CD8-positive, alpha-beta T cell (primary cell): ENCODE measurements at places on chromosomes 3 and 15.

- no peak for DNase-seq
Observed at GRCh38 chr3:102361101-102361500, 73.7 kb upstream of the ZPLD1 start.

DNA sequence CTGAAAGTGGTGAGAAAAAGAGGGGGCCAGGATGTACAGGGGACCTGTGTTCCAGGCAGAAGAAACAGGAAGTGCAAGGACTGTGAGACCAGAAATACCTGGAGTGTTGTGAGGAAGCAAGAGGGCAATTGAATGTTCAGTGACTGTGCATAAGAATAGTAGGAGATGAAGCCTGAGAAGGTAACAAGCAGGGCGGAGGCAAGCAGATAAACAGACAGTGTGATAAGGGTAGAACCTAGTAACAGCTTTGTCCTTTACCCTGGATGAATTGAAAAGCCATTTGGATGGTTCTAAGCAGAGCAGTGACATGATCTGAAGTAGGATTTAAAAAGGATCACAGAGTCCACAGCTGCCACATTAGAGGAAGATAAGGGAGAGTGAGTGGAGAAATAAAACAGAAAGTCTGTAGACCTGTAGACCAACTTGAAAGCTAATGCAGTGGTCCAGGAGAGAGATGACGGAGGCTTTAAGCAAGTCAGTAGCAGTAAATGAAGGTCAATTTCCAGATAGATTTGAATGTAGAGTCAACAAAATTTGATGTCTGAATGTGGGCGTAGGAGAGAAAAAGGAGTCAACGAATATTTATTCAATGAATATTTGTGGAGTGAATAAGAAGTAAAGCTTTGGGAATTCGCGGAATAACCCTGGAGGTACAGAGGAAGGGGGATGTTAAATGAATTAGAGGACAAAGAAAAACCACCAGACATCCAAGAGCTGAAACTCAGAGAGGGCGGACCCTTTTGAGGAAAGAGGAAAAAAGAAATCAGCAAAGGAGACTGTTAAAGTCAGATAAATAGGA is 4.2 kb upstream of the PLOD2 start:
- no peak for DNase-seq

DNA sequence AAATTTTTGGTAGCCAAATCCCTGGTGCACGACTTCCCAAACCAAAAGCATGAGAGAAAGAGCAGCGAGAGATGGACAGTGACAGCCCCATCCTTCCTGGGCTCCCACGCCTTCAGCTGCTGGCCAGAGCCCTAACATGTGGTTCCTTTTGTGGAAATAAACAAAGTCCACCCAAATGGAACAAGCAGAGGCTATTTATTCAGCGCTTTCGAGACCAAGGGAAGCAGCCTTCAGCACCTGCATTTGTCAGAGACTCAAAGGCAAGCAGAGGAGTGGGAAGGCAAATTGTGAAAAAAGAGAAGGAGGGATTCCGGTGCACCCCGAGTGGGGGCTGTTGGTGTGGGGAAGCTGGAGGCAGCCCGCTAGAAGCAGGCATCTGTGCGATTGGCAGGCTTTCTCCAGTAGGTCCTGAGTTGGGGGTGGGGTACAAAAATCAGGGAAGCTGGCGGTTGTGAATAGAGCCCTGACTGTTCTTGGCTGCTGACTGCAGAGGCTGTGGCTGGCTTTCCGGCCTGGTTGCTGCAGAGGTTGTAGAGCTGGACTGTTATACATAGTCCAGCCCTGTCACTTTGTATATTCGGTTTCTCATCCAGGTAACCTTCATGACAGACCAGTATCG is 427.2 kb downstream of the OCA2 start:
- no peak for DNase-seq

- DNase-seq = no peak
Observed at GRCh38 chr15:49855917-49856637, 235.2 kb downstream of the DTWD1 start.

- DNase-seq = no peak
Observed at GRCh38 chr3:45343947-45344346, 44.4 kb upstream of the LARS2 start.

DNA sequence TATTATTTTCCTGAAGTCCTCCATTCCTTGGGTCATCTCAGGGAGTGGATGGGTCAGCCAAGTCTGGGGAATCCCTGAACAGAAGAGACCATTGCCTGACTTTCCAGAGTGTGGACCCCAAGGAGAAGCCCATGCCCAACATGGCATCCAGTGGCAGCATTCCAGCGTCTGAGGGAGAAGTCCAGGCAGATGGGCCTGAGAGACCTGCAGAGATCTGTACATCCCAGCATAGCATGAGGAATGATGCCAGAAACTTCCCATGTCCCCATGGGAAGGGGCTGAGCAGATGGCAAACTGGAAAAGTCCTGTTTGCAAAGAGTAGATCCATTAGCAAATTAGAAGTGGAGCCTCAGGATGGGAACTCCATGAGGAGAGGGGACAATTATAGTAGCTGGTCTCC is 17.6 kb upstream of the COLQ start:
- DNase-seq = no peak

GRCh38 chr3:97417-98258 is 98.9 kb upstream of the CHL1 start:
- DNase-seq = no peak

GRCh38 chr3:49756036-49756435 is 30.3 kb downstream of the IP6K1 start:
- no peak for DNase-seq

- DNase-seq = no peak
Observed at GRCh38 chr3:152376351-152377183, 107.8 kb downstream of the MBNL1 start.

- peak; percentile 72 for DNase-seq
Observed at GRCh38 chr15:41661518-41662225, 1.5 kb downstream of the MGA start.

GRCh38 chr3:14871456-14872200 is 52.9 kb downstream of the FGD5 start:
- no peak for DNase-seq

DNA sequence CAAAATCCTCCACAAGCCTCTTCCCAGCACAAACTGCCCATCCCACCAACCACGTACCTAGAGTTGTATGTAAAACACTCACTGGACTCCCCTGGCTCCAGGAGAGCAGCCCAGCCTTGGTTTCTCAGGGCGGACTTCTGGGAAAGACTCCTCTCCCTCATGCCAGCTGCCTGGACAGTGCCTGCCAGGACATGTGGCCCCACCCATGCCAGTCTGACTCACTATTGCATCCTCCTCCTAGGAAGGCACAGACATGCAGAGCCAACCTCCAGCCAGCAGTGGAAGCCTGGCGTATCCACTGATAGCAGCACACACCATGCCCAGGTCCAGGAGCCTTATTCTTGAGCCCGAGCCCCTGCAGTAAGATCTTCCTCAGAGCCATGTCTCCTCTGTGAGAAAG is 8.6 kb downstream of the PKM start:
- no peak for DNase-seq

- DNase-seq = no peak
Observed at GRCh38 chr3:67016522-67017080, 18.5 kb downstream of the KBTBD8 start.

DNA sequence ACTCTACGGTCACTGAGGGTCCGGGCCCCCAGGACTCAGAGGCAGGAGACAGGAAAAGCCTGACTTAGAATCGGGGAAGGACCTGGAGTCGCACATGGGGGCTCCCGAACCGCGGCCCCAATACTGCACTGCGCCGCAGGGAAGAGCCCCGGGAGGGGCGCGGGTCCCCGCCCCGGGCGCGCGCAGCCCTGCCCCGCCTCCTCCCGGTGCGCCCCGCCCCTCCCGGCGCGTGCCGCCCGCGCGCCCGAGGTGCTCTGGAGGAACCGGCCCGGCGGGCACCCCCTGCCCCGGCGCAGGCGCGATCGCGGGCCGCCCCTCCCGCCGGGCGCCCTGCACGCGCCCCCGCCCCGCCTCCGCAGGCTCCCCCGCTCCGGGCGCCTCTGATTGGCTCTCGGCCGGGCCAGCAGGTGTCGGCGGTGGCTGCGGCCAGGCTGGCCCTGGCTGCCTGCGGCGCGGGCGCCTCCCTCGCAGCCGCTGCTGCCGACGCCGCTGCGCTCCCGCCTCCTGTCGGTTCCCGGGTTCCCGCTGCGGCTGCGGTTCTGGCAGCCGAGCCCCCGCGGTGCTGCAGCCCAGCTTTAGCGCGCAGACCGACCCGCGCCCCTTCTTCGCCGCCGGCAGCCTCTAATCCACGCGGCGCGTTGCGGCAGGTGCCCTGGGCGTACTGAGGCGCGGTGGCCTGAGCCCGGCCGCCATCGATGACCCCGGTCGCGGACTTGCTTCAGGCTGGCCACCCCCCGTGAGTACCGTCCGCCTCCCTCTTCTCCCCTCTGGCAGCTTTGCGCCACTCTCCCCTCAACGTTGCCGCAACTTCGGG is at the start of gene MYRIP:
Gene MYRIP, plus strand, starts transcription at position 429 of the 814 bp plus-strand sequence. CDS start 91,208 bp downstream, outside the sequence.
- no peak for DNase-seq

DNA sequence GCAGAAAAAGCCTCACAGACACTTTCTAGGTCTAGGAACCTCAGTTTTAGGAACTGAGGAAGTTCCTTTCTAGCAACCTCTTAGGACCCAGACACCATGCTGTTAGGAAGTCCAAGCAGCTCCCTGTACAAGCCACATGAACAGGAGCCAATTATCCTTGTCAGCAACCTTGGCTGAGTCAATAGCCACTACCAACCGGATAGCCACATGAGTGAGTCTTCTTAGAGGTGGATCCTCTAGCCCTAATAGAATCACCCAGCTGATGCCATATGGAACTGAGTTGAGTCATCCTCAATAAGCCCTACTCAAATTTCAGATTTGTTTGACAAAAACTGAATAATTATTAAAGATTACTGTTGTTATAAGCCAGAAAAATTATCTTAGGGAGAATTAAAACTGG is 256.2 kb downstream of the NLGN1 start:
- no peak for DNase-seq

GRCh38 chr15:89799011-89799911 is 15.4 kb downstream of the ANPEP start:
- no peak for DNase-seq

DNA sequence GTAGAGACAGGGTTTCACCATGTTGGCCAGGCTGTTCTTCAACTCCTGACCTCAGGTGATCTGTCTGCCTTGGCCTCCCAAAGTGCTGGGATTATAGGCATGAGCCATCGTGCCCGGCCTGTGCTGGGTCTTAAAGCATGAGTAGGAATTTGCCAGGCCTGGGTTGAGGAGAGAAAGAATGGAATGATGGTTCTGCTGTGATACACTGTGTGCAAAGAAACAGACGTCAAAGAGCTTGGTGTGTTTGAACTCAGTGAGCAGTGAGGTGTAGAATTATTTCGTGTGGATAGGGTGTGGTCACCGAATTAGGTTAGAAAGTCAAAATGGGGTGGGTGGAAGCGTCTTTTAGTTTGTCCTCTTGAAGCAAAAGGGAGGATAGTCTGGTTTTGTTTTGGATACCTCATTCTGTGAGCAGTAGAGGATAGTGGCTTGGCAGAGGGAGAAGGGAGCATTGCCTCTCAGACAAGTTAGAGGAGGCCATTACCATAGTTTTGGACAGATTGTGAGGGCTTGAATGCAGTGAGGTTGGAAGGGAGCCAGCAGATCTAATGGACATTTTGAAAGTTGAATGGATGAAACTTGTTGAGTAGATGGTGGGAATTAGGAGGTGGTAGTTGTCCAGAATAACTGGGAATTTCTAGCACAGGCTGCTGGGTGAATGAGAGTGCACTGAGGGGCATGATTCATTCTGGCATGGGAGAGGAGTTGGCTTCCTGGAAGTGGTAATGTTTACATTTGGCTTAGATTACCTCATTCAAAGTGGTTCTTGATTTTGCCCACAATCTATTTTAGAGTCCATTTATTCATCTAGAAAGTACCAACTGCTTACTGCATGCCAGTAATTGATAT is 27.2 kb downstream of the AKAP13 start:
- DNase-seq = peak; percentile 29

- no peak for DNase-seq
Observed at GRCh38 chr3:52454938-52455282, 494 bp upstream of the NISCH start.

GRCh38 chr15:61879219-61879618 is 181.0 kb downstream of the VPS13C start:
- no peak for DNase-seq

GRCh38 chr3:173529062-173529711 is 131.6 kb downstream of the NLGN1 start:
- DNase-seq = no peak

GRCh38 chr15:32857732-32858131 is 139.9 kb downstream of the GREM1 start:
- no peak for DNase-seq
